ENCODE measurements at places on chromosomes 11 and 22.

DNA sequence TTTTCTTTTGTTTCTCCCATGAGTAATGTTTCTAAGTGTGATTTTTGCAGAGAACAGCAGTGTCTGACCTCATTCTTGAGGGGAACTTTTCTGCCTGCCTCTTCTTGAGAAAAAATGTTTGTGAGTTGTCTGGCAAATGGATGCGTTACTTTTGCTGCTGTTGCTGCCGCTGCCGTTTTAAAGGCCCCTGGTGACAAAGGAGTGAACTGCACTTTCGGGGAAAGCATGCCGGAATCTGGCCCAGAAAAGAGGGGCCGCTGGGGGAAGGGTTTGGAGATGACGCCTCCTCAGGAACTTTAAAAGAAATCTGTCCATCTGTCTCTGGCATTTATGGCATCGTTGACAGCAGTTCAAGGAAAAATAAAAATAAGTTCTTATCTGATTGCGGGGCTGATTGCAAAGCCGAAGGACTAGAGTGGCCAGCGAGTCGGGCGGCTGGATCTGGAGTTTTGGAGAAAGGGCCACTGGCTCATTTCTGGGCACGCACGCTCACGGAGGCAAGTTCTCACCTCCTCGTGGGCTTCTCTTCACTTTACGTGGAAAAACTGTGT, 16.5 kb downstream of the ZBTB16 start:
- peak; percentile 26 for DNase-seq

- DNase-seq, result no peak
Observed at GRCh38 chr11:28966951-28967350, 858.8 kb downstream of the METTL15 start.

- no peak for DNase-seq
Observed at GRCh38 chr11:88626216-88626615, 288.7 kb upstream of the CTSC start.

GRCh38 chr11:7696424-7696823, 9.9 kb downstream of the OVCH2 start:
- no peak for DNase-seq

DNA sequence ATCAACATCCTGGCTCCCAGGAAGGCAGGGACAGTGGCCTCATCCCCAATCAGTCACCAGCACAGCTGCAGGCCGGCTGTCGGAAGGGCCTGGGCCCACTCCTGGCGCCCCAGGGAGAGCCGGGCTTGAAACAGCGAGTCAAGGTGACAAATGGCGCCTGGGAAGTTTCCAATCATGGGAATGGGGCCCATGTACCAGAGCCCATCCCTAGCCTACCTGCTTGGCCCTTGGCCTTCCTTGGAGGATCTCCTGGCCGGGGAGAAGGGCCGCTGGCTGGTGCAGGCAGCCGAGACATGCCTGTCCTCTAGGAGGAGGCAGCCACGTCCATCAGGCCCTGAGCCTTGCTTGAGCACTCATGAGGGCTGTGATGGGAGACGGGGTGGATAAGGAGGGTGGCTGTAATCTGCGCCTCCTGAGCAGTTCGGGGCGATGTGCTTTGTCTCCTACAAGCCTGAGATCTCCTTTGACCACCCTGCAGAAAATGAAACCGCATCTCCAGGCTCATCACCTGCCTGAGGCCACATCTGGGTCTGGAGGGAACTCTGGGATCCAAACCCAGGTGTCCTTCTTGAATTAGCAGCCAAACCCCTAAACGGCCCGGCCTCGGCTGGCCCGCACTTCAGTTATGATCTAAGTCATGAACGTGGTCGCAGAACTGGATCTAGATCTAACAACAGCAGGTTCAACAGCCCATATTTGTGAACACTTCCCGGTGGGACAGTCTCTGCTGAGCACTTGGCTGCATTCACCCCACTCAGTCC, 862.0 kb downstream of the TBC1D22A start:
- DNase-seq, result no peak
